Upper lobe of left lung (tissue), 6 donors: ENCODE measurements at places on chromosomes 6 and 20. TPM values are rescaled to one million over a fixed set of nuclear protein-coding genes. Genes with fewer than 3 reads are reported as not detected.

The VSTM2L gene
- total RNA-seq = 16.0 TPM

The TP53TG5 gene
- not detected for total RNA-seq

The CRIP3 gene
- not detected for total RNA-seq

The MAS1 gene
- total RNA-seq = not detected

The SMLR1 gene
- not detected for total RNA-seq

The TTBK1 gene
- 0.06 TPM for total RNA-seq

The CAGE1 gene
- not detected for total RNA-seq

The C6orf141 gene
- 2.6 TPM for total RNA-seq
